ENCODE measurements at places on chromosomes 3 and 15.

DNA sequence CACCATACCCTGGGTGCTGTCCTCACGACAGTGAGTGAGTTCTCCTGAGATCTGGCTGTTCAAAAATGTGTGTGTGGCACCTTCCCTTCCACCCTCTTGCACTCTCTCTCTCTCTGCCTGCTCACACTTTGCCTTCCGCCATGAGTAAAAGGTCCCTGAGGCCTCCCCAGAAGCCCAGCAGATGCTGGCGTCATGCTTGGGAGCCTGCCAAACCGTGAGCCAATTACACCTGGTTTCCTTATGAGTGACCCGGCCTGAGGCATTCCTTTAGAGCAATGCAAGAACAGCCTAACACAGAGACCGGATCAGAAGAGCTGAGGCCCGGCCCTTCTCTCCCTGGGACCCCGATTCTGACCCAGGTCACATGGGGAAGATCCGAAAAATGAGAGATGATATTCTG, 15.4 kb downstream of the TMEM44 start:
- DNase-seq = peak; percentile 63

DNA sequence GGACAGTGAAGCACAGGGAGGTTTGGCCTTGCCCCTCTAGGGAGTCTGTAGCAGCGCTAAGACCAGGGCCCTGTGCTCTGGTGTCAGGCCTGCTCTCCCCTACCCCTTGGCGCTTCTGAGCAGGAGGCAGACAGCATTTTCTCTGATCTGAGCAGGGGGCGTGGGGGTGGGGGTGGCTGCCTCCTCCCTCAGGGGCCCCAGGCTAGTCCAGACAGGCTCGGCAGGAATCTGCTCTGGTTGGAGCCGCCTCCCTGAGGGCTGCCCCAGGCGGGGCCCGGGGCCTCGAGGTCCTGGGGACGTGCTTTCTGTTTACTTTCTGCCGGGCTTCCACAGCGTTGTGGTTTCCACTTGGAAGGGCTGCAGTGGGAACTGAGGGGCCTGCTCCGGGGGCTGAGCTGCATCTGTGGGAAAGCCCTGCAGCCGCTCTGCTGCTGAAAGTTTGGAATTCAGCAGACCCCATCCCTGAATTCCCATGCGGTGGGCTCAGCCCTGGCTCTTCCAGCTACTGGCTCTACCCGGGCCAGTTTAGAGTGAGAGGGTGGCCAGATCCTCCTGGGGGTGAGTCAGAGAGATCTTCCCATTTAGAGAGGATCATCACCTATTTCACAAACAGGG, 105.4 kb downstream of the LINGO1 start:
- DNase-seq = no peak

DNA sequence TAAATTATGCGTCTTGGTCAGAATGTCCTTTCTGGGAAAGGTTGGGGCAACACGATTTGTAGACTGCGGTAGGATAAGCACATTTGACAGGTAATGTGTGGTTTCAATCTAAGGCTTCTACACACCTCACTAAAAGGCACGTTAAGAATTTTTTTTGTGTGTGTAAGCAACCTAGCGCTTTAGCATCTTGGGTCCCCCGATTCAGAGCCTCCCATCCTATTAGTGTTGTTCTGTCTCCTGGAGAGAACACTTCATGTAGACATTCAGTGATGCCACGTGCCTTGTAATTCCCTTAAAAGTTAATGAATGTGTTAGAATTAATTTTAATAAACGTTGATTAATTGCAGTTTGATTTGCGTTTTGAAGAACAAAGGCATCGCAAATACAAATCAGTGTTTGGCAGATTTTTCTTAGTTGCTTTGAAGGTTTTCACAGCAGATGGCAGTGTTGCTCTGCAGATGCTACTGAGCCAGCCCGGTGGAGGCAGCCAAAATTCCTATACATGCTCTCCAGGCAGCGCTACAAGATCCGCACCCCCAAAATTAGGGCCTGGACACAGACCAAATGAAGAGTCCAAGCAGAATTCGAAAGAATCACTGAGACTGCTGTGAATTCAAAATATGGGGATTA, 63.5 kb downstream of the OTOL1 start:
- DNase-seq = peak; percentile 68

GRCh38 chr15:100635406-100636071, 33.1 kb downstream of the ASB7 start:
- DNase-seq = peak; percentile 67

DNA sequence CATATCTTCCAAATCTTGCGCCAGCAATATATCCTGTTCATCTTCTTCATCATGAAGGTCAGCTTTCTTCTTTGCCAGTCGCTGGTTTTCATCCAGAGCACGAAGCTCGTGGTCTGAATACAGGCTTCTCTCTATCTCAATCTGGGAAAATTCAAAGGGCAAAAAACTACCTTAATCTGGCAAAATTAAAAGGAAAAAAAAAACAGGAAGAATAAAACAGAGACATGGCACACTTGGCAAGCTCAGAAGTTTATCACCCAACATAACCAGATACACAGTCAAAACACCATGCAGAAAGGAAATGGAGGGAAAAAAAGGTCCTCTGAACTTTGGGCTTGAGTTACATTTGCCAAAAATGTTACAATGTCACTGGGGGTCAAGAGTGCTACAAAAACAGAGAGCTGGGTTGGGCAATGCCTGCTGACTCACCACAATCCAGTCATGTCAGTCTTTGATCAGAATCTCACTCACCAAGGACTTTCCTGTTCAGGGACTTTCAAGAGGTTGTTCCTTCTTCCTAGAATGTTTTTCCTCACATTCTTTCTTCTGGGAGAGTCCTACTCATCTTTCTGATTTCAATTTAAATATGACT, 1.5 kb downstream of the MRPL46 start:
- DNase-seq = peak; percentile 73

GRCh38 chr3:188568736-188569135, 414.8 kb downstream of the LPP start:
- no peak for DNase-seq

DNA sequence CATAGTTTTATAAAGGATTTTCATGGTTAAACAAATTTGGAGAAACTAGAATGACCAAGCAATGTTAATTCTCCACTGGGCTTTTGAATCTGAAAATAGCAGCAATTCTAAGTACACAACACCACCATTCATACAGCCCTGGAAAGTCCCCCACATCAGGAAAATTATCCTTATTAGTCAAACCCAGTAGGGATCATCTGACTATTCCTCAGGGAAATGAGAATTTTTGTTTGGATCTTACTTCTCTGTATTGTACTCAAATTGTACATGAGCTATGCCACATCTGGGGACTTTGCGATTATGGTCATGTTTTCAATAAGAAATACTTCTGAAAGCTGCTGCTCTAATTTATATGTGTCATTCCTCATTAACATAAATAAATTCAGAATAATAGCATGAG, 46.0 kb downstream of the RARB start:
- DNase-seq = no peak

DNA sequence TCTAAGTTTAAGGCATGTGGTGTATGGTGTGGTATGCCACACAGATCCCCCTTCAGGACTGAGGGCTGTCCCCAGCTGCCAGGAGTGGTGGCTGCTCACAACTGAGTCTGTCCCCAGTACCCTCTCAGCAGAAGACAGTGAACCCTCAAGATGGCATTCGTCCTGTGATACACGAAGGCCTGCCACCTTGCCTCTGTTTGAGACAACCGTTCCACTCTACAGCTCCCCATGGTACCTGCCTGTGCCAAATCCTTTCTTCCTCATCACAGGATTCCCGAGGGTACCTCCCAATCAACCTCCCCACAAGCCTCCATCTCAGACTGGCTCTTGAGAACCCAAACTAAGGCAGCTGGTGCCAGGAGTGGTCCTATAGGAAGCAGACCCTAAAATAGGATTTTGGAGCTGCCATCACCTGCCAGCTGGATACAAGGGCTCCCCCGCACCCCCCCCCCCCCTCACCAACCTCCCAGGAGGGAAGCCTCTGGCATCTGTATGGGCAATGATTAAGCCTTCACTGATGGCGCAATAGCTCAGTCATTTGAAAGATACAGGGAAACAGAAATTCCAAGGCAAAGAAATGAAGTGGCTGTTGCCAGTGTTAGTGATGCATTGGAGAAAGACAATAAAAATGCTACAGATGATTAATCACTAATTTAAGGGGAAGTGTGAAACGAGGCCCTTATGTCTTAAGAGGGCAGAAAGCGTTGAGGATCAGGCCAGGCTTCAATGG, 230.0 kb upstream of the LYSMD4 start:
- peak; percentile 81 for DNase-seq

GRCh38 chr3:115100806-115101205, 46.3 kb downstream of the ZBTB20 start:
- no peak for DNase-seq
